ENCODE measurements at places on chromosomes 3 and 15.
A peak's percentile ranks its signal among the peaks of the same experiment; 100 is the strongest.

- DNase-seq: peak; percentile 17
These were observed 1.2 kb upstream of the STT3B start for GRCh38 chr3:31531452-31531991.

- DNase-seq: peak; percentile 33
These were observed 168.5 kb downstream of the SV2B start for GRCh38 chr15:91268510-91268909.

- no peak for DNase-seq
These were observed 99.4 kb downstream of the SH3GL3 start for GRCh38 chr15:83546512-83546888.

DNA sequence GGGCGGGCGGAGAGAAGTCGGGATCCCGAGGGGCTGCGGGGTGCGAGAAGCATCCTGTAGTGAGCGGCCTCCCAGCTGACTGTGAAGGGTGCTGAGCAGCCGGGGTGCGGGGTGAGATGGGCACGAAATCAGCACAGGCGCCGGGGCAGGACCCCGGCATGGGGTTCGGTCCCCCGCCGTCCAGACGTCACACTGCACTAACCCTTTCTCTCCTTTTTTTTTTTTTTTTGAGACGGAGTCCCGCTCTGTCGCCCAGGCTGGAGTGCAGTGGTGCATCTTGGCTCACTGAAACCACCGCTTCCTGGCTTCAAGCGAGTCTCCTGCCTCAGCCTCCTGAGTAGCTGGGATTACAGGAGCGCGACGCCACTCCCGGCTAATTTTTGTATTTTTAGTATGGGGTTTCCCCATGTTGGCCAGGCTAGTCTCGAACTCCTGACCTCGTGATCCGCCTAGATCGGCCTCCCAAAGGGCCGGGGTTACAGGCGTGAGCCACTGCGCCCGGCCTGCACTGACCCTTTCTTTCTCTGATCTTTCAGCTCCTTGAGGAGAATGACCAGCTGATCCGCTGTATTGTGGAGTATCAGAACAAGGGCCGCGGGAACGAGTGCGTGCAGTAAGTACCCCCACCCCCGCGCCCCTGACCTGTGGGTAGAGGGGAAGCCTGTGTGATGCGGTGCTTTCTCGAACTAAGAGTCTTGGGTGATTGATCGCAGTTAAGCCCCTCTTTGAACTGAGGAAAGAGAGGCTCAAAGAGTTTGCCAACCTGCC, 513 bp downstream of the SS18L2 start:
- peak; percentile 23 for DNase-seq

DNA sequence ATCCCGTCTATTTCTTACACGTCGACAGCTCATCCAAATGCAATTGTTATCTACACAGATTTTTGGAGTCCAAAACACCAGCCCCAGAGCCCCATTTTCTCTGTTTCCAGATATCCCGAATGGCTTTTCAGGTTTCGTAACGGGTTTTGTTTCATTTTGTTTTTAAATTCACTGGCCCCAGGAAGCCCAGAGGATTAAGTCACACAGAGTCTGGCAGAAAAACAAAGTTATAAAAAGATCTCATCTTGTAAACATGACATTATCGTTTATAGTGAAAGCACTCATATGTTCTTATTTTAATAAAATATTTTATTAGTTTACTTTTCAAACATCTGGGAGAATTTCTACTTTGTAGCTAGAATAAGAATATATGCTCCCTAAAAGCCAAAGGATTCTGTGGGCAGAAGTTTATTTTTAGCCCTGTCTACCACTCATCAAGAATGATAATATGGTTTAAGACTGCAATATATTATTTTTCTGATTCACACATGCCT, 149.3 kb upstream of the SLC2A2 start:
- DNase-seq: no peak

DNA sequence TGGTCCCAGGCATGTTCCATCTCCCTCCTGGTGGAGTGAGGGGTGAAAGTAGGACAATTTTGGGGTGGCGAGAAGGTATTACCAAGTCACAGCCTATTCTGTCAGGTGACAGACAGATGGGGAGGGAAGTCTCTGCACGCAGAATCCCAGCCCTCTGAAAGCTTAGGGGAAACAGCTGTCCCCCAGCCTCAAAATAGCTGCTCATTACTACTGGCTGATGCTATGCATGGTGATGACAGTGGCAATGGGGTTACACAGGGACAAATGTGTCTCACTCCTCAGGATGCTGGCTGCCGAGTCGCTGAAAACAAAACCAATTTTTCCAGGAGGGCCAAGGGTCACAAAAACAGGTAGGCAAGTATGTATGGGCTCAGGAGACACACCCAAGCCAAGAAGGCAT, 68.8 kb upstream of the OXTR start:
- DNase-seq: no peak

DNA sequence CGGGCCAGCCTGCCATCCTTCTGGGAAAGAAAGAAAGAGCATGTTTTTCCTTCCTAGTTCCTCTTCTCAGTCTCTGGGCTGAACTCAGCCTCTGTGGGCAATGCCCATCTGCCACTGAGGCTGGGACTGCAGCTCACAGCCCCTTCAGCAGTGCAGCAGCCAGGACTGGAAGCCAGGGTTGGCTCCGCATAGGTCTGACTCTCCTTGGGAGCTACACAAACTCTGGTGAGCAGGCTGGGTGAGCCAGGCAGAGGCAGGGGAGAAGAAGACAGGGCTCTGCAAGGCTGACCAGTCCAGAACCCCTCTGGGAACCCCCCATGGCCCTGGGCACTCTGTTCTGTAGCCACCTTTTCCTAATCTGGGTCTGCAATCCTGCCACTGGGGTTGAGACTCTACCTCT, 3.6 kb downstream of the DISP2 start:
- no peak for DNase-seq

- peak; percentile 64 for DNase-seq
These were observed 216.8 kb downstream of the ERC2 start for GRCh38 chr3:56251343-56251945.

DNA sequence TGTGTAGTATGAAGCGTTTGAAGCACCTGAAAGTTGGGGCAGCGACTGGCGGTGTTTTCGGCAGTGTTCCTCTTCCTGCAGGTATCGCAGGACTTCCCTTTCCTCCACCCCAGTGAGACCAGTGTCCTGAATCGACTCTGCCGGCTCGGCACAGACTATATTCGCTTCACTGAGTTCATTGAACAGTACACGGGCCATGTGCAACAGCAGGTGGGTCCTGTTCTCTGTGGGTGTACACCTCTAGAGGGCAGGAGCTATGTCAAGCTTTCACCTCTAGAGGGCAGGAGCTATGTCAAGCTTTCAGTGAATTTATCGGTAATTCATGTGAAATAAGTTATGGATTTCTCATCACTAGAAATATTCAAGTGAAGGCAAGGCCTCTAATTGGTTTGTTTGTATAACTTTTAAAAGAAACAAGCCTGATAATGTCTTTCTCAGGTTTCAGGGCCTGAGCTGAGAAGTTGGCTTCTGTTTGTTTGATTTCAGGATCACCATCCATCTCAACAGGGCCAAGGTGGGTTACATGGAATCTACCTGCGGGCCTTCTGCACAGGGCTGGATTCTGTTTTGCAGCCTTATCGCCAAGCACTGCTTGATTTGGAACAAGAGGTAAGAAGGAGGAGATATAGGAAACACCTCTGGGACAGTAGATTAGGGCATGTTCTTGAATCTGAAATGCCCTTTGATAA, 5.3 kb downstream of the TUBGCP4 start:
- peak; percentile 24 for DNase-seq

GRCh38 chr3:178718995-178719635, 182.9 kb downstream of the KCNMB2 start:
- peak; percentile 28 for DNase-seq

DNA sequence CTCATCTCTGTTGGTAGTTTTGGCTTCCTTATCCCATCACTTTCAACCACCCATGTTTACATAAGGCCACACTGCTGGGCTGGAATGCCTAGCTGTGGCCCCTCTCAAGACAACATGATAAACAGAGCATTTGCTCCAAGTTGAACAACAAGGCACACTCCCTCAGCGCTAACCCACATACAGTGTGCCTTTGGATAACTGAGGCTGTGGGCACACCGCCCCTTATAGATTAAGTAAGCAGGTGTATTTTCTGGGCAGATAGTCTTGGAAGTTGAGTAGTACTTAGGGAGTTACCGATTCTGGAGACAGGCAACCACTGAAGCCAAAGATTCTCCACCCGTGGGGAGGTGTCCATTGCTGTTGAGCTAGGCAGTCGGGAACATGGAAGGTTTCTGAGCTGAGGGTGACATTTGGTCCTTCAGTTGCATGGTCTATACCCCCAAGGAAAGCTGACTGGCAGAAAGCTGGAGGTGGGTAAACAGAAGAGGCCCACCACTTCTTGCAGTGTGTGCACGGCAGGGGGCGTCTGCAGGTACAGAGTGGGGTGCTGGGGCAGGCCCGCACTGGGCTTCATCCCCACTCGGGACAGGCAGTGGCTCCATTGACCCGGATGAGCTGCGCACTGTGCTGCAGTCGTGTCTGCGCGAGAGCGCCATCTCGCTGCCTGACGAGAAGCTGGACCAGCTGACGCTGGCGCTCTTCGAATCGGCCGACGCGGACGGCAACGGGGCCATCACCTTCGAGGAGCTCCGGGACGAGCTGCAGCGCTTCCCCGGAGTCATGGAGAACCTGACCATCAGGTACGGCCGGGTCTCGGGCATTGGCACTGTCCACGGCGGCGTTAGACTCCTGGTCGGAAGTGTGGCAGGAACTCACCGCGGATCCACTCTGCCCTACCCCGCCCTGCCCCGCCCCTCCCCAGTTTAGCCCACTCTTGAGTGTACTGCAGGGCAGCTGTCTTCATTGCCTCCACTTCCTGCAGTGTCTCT, 16.8 kb downstream of the NOX5 start:
- DNase-seq: peak; percentile 45

GRCh38 chr3:179512378-179512777, 50.3 kb upstream of the ACTL6A start:
- DNase-seq: no peak

All from RPMI7951 (cell line).